ENCODE measurements at places on chromosomes 1 and 21. TPM values are rescaled to one million over a fixed set of nuclear protein-coding genes. Genes with fewer than 3 reads are reported as not detected.

Gene TTC39A
- total RNA-seq: 5.1 TPM

Gene RCOR3
- 16.0 TPM for total RNA-seq

Gene WRAP73
- 5.6 TPM for total RNA-seq

Gene BLZF1
- 8.6 TPM for total RNA-seq

Gene RGS13
- total RNA-seq: not detected

Gene YARS1
- total RNA-seq: 37.4 TPM

Gene VTCN1
- total RNA-seq: 0.89 TPM

Gene FTCD
- 668 TPM for total RNA-seq

Gene CHI3L1
- total RNA-seq: 45.2 TPM

Gene NES
- 7.5 TPM for total RNA-seq

Gene INSRR
- total RNA-seq: not detected

GRCh38 chr1:183178545-183178944 lies 7.5 kb upstream of the LAMC2 start:
- no peak for DNase-seq

DNA sequence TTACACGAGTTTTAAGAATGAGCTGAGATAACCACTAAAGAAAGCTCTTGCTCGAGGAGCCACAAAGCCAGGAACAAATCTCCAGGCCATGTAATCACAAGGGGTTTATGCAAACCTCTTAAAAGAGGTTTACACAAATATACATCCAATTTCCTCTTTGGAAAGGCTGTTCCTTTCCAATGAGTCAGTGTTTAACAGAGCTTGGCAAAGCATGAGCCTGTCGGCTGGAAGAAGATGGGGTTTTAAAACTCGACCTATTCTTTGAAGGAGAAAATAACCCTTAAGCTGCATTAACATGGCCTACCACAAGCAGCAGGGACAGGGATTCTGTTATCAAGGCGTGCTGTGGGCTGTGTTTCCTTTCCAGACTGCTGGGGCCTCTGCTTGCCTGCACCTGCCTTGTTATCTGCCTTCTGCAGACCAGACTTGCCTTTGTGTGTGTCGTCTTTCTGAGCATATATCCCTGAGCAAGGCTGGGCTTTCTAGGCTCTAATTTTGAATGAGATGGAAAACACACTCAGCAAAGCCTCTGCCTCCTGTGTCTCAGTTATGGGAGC lies 40.6 kb upstream of the CYP2J2 start:
- DNase-seq: no peak

DNA sequence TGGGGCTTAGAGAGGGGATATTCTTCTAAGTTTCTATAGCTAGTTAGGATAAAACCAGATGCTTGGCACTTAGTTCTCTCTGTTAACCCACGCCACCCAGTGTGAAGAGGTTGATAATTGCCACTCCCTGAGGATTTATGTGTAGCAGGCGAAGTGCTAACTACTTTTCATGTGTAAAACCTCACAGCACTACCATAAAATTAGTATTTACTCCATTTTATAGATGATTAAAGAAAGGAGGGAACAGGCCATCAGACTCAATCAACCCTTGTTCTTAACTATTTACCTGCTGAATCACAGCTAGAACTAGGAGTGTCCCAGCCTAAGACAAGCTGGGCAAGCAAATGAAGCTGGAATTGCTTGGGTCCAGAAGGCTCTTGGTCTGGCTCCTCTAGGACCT lies 8.9 kb downstream of the LIN28A start:
- DNase-seq: no peak

GRCh38 chr1:182335771-182336566 lies 55.6 kb downstream of the GLUL start:
- no peak for DNase-seq

- DNase-seq: no peak
Measured at GRCh38 chr1:217457016-217457415, 173.9 kb downstream of the GPATCH2 start.

- DNase-seq: no peak
Measured at GRCh38 chr1:201489643-201490261, 17.2 kb downstream of the CSRP1 start.

DNA sequence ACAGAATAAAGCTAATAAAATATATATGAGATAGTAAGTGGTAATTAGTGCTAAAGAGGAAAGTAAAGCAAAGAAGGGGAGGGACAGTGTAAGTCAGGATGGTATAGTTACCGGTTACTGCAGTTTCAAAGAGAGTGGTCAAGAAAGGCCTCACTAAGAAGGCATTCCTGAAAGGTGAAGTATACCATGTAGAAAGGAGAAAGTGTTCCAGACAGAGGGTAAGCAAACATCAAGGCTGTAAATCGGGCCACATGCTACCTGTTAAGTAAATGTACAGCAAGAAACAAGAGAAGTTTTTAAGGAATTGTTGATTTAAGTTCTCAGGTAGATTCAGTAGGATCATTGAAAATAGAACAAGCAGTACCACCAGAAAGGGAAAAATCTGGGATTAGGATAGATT lies 9.7 kb downstream of the DESI2 start:
- no peak for DNase-seq

DNA sequence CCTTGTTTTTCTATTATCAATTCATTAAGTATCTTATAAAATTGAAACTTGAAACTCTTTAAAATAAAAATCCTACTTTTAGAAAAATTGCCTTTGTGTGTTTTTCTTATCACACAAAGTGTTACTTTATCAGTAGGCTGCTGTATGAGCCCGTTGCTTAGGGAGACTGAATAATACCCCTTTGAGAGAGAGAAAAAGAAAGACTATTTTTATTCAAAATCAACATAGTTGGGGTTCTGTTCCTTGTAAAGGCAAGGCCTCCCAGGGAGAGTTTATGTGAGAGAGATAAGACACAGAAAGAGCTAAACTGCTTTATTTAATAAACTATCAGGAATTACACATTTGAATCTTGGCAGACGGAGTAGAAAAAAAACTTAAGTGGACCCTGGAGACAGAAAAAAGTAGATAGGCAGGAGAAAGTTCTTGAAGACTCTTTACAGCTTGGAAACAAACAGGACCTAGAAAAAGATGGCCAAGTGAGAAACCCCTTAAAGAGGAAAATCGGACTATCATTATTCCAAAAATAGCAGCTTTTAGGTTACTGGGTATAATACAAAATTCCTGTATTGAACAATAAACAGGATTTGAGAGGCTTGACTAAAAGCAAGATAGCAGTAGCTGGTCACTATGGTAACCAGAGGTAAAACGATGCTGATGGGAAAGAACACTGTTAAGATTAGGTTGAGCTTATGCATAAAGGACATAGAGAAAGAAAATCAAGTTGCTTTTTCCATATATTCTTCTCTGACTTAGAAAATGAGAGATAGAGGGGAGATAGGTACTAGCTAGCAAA lies 170.9 kb downstream of the LRRC7 start:
- DNase-seq: no peak

- DNase-seq: no peak
Measured at GRCh38 chr1:204673909-204674649, 11.5 kb downstream of the LRRN2 start.

DNA sequence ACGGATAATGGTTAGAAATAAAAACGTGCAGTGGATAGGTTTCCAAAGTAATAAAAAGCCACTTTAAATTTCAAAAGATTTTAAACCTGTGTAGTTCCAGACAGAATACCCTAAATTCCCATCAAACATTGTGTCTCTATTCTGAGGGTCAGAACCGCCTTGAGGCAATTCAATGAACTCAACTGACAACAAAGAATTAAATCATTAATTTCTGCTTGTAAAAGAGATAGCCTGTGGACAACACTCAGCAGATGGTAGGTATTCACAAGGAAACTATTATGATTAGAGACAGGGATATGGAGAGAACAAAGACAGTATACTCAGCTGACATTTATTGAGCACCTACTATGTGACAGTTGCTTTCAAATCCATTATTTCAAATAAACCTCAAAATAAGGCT lies 35.1 kb upstream of the JUN start:
- no peak for DNase-seq

- DNase-seq: no peak
Measured at GRCh38 chr21:33884376-33885171, 31.0 kb downstream of the ATP5PO start.

DNA sequence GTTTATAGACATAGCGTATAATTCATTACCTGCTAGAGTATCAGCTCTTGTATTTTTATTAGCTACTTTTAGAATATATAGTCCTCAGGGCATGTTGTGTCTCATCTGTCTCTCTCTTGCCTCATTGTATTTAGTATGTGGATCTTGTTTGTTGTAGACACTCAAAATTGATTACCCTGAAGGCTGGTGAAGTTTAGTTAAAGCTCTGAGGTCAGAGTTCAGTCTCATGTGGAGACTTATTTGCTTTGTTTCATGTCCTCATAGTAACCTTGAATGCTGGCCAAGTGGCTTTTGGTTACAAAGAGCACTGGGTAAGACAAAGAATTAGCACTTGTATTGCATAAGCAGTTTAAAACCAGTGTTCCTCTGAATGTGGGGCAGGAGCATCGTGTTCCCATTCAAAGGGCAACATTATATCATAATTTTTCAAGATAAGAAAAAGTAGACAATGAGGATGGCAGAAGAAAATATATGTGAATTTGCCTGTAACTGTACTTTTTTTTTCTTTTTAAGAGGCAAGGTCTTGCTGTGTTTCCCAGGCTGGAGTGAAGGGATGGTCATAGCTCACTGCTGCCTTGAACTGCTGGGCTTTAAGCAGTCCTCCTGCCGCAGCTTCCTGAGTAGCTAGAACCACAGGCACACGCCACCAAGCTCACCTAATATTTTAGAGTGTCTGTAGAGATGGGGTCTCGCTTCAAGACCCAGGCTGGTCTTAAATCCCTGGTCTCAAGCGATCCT lies 17.4 kb downstream of the CNST start:
- DNase-seq: no peak

- no peak for DNase-seq
Measured at GRCh38 chr1:179327679-179328078, 34.1 kb downstream of the SOAT1 start.

- DNase-seq: no peak
Measured at GRCh38 chr1:203627851-203628200, 1.2 kb downstream of the ATP2B4 start.

GRCh38 chr21:36105327-36105842 lies 29.5 kb upstream of the CBR3 start:
- no peak for DNase-seq

- DNase-seq: no peak
Measured at GRCh38 chr1:24978383-24979032, 48.4 kb upstream of the RUNX3 start.

DNA sequence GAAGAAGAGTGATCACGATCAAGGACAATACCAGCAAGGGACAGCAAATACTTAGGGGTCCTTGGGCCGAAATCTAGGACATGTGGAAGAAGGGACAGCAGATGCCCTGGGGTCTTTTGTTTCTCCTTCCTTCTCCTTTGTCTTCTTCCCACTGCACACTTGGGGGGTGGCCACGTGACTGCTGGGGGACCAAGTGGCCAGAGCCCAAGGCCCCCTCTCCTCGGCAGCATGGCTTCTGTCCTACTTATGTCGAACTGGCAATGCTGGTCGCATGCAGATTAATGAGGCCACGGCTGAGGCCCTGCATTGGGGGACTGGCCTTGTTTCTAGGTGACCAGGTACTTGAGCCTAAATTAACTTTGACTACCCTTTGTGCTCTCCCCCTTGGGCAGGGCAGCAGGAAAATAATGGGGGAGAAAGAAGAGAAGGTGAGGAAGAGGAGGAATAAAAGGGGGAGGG lies 83.0 kb downstream of the GRIK3 start:
- DNase-seq: no peak

DNA sequence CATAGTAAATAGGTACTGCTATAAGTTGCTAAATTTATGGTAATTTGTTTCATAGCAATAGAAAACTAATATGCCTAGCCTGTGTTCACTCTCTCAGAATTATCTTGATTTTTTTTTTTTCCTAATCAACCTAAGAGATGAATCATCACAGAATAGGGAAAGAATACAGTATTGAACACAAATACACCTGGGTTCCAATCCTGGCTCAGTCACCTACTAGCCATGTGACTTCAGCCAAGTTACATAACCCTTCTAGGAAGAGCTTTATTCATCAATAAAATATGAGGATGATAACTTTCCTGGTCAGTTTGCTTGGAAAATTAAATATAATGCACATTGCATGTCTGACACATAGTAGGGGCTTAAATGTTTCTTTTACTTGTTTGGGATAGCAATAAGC lies 279.5 kb downstream of the FOXD2 start:
- no peak for DNase-seq

DNA sequence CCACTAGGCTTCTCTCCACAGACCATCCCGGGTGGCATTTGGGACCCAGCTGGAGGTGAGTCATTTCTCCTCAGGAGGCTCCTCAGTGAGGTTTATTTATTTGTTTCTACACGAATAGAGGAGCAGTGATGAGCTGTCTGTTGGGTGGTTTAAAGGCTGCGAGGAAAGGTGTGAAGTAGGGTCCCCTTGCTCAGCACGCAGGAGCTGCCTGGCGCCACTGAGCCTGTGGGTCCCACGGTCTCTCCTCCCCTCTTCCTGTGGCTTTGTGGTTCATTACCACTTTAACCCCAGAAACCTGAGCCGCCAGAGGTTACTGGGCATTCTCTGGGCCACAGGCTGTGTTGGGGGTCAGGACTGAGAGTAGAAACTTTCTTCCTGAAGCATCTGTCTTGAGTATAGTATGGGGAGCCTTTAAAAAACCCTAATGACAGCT lies 39.9 kb downstream of the IL6R start:
- DNase-seq: no peak

- no peak for DNase-seq
Measured at GRCh38 chr1:19647643-19648042, 3.5 kb downstream of the NBL1 start.

DNA sequence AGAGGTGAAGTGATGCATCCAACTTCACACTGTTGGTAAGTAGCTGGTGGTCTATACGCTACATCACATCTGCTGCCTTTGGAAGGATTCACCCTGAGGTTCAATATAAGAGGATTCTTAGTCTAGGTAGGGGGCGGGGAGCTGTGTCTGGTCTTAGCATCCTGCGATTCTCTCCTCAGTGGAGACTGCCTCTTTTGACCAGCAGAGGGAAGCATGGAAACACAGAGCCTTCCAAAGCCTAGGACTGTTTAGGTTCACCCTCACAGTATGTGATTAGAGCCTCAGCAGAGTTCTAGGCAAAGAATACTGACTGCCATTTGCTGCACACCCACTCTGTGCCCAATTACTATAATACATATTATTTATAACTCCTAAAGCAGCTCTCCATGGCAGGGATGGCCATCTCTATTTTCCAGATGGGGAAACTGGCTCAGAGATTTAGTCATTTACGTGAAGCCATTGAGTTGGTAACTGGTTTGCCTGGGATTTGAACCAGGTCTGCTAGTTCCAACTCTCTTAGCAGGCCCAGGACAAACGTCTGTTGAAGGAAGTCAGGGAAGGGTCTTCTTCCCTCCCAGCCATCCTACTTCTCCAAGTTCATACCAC lies 28.9 kb upstream of the EFCAB14 start:
- no peak for DNase-seq

GRCh38 chr21:42287193-42288083 lies 27.8 kb downstream of the TFF3 start:
- no peak for DNase-seq

All from right lobe of liver (tissue), 6 donors.